Naive thymus-derived CD8-positive, alpha-beta T cell (primary cell): ENCODE measurements at places on chromosomes 2 and 18.
A peak's percentile ranks its signal among the peaks of the same experiment; 100 is the strongest.

DNA sequence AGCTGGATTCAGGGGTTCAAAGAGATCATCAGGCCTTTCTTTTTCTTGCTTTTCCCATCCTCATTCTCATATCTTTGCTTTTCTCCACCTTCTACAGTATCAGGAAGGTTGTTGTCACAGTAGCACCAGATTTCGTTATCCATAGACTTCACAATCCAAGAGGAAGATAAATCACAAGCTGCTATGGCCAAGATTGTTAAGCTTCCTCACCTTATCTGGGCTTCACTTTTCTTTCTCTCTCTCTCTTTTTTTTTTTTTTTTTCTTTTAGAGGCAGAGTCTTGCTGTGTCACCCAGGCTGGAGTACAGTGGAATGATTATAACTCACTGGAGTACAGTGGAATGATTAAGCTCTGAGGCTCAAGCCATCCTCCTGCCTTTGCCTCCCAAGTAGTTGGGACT, 93.5 kb downstream of the TTC27 start:
- peaks cover 2% of the 10 kb centered on the region for H3K4me1 ChIP-seq
- DNase-seq = no peak
- H3K36me3 ChIP-seq = peaks cover 59% of the 10 kb centered on the region
- H3K4me3 ChIP-seq = no peak overlapping the region
- H3K27me3 ChIP-seq = no peaks in the 10 kb centered on the region

DNA sequence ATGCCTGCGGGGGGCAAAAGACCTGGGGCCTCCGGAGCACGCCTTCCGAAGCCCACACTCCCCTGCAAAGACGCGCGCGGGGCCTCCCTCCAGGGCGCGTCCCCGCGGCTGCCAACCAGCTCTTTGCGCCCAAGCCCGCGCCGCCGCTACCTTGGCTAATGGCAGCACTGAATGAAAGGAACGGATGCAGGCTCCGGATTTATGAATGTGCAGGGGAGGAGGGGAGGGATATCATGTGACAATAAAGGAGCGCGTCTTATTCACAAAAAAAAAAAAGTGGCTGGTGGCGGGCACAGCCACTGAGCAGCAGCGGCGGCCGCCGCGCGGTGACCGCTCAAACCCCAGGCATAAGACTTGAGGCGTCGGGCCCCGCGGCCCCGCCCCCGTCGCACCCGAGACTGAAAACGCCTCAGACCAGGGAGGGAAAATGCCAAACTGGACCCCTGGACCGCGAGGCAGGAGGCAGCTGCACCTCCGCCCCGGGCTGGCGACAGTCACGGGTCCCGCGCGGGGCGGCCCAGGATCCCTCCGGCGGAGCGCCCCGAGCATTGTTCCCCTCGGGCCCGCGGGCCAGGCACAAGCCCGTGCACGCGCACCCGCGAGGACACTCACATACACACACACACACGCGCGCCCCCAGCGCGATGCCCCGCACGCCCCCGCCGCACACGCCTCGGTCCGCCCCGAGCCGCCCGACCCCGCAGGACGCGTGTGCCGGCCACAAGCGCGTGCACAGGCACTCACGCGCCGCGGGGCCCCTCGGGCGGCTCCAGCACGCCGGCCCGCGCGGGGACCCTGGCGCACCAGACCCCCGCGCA, 1.6 kb downstream of the SPRED2 start:
- no peak overlapping the region for H3K27ac ChIP-seq
- no peaks in the 10 kb centered on the region for H3K36me3 ChIP-seq
- DNase-seq = peak; percentile 41
- peaks cover 37% of the 10 kb centered on the region for H3K27me3 ChIP-seq
- H3K4me3 ChIP-seq = peak overlapping the region; percentile 89

- no peak for DNase-seq
- H3K4me1 ChIP-seq = no peaks in the 10 kb centered on the region
- no peak overlapping the region for H3K27ac ChIP-seq
- H3K27me3 ChIP-seq = no peaks in the 10 kb centered on the region
Observed at GRCh38 chr2:215653344-215654030, 217.6 kb upstream of the FN1 start.

GRCh38 chr2:217108086-217108485, 248.2 kb upstream of the TNP1 start:
- H3K36me3 ChIP-seq = no peaks in the 10 kb centered on the region
- no peaks in the 10 kb centered on the region for H3K4me1 ChIP-seq
- no peak for DNase-seq
- H3K27ac ChIP-seq = no peak overlapping the region
- peaks cover 2% of the 10 kb centered on the region for H3K27me3 ChIP-seq
